Stimulated activated naive CD8-positive, alpha-beta T cell treated with anti-CD3 and anti-CD28 coated beads, Interleukin-15, Interleukin-2, amounts not matched to agents 100 U/mL and 50 U/mL, for 24 hours (primary cell): ENCODE measurements at places on chromosomes 6 and 20.

- DNase-seq: no peak
Measured at GRCh38 chr20:63549019-63549418, 1.5 kb upstream of the SRMS start.

DNA sequence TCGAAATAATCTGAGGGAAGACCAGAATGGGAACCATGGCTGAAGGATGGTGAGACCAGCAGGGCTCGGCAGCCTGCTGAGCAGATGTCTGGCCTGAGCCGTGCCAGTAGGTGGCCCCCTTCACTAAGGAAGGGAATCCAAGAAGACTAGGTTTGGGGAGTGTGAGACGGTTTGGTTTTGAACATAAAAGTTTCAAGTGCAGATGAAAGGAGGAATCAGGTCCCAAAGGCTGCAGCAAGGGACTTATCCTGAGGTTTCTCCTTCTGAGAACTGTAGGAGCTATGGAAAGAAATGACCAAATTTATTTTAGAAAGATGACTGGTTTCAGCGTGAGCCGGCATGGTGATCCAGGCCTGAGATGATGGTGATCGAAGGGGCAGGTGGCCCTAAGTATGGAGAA, 4.6 kb upstream of the OSER1 start:
- DNase-seq: peak; percentile 80

DNA sequence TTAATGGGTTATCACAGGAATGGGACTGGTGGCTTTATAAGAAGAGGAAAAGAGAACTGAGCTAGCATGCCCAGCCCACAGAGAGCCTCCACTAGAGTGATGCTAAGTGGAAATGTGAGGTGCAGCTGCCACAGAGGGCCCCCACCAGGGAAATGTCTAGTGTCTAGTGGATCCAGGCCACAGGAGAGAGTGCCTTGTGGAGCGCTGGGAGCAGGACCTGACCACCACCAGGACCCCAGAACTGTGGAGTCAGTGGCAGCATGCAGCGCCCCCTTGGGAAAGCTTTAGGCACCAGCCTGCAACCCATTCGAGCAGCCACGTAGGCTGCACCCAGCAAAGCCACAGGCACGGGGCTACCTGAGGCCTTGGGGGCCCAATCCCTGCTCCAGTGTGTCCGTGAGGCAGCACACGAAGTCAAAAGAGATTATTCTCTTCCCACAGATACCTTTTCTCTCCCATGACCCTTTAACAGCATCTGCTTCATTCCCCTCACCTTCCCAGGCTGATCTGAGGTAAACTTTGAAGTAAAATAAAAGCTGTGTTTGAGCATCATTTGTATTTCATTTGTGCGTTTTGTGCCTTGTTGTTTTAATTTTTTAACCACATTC, 4.4 kb downstream of the HLA-E start:
- DNase-seq: peak; percentile 70

DNA sequence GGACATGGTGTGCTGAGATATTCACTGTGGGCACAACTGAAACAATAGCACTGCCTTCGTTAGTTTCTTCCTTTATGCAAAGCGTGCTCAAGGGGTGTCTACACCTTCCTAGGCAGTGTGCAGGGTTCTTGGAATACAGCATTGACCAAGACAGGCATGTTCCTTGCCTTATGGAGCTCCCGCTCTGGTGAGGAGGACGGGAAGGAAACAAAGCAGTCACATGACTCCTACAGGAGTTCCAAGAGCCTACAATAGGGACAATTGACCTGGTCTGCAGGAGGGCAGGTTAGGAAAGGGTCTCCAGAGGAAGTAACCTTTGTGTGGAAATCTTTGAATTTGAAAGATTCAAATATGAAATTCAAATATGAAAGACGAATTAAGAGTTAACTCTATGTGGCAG, 25.8 kb upstream of the SIRPB2 start:
- DNase-seq: no peak

- no peak for DNase-seq
Measured at GRCh38 chr6:107965746-107966145, 7.7 kb upstream of the SEC63 start.

GRCh38 chr20:4844751-4845465, 123.2 kb downstream of the PRND start:
- no peak for DNase-seq

DNA sequence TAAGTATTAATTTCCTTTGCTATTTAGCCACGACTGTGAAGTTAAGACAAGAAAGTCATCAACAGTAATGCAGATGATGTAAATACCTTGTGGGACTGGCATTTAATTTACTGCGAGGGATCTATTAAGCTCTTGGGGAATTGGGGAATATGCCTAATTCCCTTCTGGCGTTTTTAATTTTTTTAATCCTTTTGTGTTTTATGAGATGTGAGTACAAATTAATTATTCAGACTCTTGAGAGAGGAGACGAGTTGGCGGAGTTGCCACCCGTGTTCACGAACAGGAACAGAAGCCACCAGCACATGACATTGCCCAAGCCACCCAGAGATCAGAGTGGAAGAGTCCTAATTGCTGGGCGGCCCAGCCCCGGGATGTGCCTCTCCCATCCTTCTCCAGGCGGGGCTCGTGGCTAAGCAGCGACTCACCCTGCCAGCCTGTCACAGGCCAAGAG, 533 bp upstream of the CRYBG1 start:
- no peak for DNase-seq
